ENCODE measurements at places on chromosomes 3 and 15.

GRCh38 chr15:73935547-73935946 lies 9.3 kb downstream of the LOXL1 start:
- DNase-seq: no peak

- no peak for DNase-seq
These were observed at the start of gene PLCH1 for GRCh38 chr3:155744626-155745324. TSS of gene PLCH1 (minus strand) at chr3:155745071. CDS start at chr3:155704224, 40,847 bp downstream.

GRCh38 chr3:126213379-126214028 lies 33.1 kb upstream of the ALDH1L1 start:
- no peak for DNase-seq

- DNase-seq: no peak
These were observed 90.9 kb downstream of the LSAMP start for GRCh38 chr3:116354382-116354781.

DNA sequence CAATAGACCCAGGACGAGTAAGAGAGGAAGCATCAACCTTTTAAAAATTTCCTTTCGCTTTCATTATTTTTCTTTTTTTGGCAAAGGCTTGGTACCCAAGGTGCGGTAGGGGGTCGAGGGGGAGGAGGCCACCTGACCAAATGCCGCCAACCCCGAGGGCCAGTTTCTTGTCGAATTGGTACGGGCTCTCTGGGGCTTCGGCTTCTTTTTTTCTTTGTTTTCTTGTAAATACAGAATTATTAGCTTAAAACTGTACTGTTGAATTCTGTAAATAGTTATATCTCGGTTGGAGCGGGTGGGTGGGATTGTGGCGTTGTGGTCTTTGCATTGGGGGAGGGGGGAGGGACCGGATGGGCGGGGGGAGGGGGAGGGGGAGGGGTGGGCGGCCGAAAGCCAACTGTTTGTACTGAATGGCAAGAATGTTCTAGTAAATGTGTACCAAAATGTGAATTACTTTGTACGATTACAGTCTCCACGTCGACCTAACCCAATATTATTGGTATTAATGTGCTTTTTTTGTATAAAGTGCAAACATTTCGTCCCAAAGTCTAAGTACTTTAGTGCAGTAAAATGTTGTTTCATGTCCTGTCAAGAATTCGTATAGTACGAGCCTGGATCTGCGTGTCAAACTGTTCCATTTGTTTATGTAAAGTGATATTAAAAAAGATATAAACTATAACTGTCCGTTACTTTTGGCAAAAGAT lies 4.7 kb downstream of the ZIC1 start:
- DNase-seq: no peak

DNA sequence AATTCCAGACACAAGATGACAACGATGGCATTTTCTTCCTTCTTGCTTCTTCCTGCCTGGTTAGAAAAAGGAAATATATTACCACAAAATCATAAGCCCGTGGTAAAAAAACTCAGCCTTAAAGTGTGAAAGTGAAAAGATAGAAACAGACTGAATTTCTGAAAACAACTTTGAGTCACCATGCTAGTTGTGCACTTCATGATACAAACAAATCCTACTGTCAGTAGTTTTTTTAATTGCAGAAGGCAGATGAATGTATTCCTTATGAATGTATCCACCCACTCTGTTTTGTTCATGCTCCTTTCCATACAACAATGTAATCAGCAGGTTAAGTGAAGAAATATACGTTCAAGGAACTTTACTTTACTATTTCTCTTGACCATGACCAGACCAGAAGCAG lies 1144.7 kb downstream of the OTOL1 start:
- DNase-seq: no peak

DNA sequence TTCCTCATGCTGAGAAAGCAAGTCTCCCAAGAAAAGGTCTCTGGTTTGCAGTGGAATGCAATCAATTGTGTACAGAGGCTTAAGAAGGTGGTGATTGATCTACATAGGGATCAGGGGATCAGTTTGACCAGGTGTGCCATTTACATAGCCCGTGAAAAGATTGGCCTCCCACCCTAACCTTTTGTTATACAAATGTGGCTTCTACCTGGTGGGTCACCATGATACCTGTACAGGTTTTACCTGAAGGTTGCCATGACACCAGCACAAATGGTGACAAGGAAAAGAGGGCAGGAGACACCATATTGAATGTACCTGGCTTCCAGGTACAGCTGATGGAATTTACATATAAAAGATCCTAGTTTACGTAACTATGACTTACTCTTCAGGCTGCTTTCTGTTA lies 25.5 kb upstream of the TEX55 start:
- DNase-seq: no peak

DNA sequence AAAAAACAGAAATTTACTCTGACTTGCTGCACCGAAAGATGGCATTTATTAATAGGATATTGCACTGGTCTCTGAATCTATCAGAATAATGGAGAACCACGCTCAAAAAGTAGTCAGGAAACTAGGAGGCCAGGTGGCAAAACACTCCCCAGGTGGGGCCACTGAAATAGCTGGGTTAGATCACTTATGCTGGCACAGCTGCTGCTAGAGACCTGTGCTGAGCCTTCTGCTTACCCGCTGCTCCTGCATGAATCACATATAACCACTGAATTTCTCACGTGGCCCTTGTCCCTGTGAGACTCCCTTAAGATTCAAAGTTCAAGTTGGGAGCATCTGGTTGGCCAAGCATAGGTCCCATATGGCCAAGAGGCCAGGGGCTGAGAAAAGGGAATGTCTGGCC lies 66.0 kb upstream of the OXTR start:
- DNase-seq: no peak

DNA sequence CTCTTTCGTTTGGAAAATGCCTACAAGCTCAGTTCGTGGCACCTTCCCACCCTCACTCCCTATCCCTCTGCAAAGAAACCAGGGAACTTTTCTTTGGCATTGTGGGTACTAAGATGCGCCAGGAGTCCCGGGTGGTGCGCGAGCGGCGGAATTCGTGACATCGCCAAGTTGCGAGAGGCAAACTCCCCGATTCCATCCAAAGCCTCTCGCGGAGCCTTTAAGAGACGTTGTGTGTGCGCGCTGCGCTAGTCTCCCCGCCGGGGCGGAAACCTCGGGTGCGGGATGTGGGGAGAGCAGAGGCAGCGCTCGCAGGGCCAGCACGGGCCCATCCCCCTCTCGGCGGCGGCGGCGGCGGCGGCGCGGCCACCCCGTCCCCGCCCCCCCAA lies 443 bp upstream of the NR2F2 start:
- no peak for DNase-seq

- no peak for DNase-seq
These were observed 2.0 kb downstream of the MGLL start for GRCh38 chr3:127820221-127820825.

- no peak for DNase-seq
These were observed 149.9 kb downstream of the SHQ1 start for GRCh38 chr3:72698154-72698917.

GRCh38 chr3:117427081-117427480 lies 717.5 kb downstream of the TUSC7 start:
- DNase-seq: no peak

- DNase-seq: no peak
These were observed 1.6 kb upstream of the NTRK3 start for GRCh38 chr15:88258093-88258641.

GRCh38 chr3:72530426-72530825 lies 317.8 kb downstream of the SHQ1 start:
- no peak for DNase-seq

DNA sequence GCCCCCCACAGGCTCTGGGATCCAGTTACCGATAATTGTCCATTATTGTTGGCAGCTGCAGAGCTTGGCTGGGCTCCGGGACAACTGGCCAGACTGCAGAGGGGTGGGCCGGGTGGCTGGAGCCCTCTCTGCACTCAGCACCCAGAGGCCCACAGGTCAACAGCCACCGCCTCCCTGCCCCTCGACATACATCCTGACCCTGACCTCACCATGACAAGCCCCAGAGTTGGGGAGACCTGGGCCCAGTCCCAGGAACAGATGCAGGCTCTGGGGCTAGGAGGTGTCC lies 22.4 kb downstream of the PTH1R start:
- DNase-seq: no peak

DNA sequence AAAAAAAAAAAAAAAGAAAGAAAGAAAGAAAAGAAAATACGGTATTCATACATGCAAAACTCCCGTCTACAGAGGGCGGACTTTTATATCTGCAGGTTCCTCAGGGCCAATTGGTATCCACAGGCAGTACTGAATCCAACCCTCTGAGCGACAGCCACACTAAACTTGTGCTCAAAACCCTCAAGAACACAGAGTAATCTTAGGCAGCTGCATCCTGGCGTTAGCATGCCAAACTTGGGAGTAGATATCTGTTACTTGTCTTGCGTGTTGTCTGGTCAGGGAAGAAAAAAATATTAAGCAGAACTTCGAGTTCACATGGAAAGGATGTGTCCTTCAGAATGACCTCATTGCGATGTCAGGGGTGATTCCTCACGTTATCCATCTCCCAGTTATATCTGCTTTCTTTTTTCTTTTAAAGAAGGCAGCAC lies 12.8 kb downstream of the SNAP23 start:
- DNase-seq: no peak

- DNase-seq: no peak
These were observed 301.6 kb downstream of the EFHB start for GRCh38 chr3:19632099-19633074.

DNA sequence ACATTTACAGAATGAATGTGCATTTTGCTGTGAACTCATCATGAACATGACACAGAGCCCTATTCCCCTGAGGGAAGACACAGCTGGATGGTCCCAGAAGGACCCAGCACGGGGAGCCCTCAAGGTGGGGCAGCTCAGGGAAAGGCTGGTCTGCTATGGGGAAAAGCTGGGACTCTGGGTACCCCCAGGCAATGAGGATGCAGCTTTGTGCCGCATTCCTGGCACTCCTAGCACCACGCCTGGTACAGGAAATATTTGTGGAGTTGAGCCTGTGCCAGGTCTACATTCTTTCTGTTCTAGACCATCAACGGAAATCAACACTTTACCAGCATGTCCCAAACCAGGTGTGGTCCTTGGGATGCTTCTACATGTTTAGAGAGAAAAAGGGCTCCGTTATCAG lies 74.0 kb downstream of the SRGAP3 start:
- no peak for DNase-seq

- no peak for DNase-seq
These were observed 227.5 kb upstream of the IGF1R start for GRCh38 chr15:98420837-98421236.

All from AG04449 (cell line).